ENCODE measurements at places on chromosomes 5 and 9.

DNA sequence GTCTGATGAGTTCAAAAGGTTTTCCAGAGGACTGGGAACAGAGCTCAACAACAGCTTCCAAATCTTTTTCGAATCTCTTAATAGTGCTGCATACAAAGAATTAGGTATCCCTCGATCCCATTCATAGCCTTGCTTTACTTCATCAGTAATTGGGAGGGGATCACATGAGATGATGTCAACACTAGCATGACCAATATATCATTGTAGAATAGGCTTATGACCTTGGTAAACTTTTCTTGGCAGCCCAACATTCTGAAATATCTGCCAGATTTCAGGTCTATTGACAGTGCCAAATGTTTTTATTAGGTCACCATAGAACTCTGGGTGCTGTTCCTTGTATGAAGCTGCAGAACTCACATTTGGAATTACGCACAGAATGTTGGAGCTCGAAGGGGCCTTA, 228.9 kb downstream of the FGF10 start:
- no peak for DNase-seq

GRCh38 chr5:37553720-37554404, 174.7 kb downstream of the WDR70 start:
- no peak for DNase-seq

GRCh38 chr9:110248361-110248760, 7.9 kb downstream of the TXN start:
- DNase-seq: no peak

DNA sequence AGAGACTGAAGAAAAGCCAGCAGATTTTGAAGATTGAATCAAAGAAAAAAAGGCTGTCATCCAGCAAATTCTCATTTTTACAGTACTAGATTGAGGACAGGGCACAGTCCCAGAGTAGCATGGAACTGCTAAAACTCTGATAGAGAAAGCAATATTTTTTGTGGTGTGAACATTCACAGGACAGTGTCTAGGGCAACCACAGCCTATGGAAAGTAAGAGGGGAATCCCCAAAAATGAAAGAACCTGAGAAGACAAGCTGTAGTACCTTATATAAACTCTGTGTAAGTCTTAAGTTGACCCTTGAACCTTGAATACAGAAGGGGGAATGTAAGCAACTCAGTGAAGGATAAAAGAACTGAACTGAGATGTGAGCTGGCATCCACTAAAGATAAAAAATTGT, 540.3 kb downstream of the HINT1 start:
- no peak for DNase-seq

DNA sequence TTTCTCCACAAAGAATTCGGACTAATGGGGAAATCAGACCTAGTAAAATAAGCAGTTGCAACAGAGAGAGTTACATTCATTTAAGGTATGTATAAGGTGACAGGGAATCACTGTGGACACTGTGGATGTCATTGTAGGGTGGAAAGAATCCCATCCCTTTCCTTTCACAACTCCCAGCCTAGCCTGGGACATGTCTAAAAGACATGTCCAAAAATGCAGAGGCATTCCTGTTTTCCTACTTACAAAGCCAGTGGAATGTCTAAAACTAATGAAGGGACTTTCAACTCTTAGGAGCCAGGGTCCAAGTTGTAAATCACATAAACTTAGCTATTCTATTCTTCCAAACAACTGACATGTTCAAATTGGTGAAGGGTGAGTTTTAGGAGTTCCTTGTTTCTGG, 511.0 kb downstream of the PRELID2 start:
- DNase-seq: no peak

- no peak for DNase-seq
Observed at GRCh38 chr5:131193106-131193505, 22.4 kb downstream of the LYRM7 start.

GRCh38 chr9:131720330-131720729, 19.5 kb downstream of the RAPGEF1 start:
- DNase-seq: peak; percentile 56

DNA sequence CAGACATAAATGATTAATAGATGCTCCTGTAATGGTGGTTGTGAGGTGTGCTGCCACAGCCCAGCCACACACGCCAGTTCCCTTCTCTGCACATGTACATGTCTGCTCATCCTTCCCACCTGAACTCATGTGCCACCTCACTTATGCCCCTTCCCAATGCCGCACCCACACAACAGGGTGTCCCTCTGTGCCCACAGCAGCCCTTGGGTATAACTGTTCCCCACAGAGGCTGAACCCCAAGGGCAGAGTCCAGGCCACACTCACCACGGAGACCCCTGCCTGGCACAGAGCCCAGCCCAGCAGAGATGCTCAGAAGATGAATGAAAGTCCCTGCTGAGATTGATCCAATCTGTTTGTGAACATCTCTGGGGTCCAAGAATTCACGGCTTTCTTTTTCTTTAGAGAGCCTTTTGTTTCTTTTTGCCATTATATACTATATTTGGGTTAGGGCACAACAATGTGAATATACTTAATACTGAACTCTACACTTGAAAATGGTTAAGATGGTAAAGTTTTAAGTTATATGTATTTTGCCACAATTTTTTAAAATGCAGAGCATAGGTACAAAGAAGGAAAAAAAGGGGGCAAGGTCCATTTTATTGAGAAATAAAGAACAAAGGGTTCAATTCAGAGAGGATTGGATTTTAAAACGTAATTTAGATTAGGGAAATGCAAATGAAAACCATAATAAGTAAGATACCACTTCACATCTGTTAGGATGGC, 29.6 kb downstream of the IRF1 start:
- DNase-seq: no peak

- no peak for DNase-seq
Observed at GRCh38 chr9:4070266-4070665, 229.6 kb downstream of the GLIS3 start.

GRCh38 chr9:36987891-36988290, 46.2 kb downstream of the PAX5 start:
- peak; percentile 11 for DNase-seq

GRCh38 chr5:178399701-178400095, 167.1 kb upstream of the PHYKPL start:
- no peak for DNase-seq

- DNase-seq: no peak
Observed at GRCh38 chr5:5702934-5703333, 280.5 kb downstream of the ICE1 start.

- DNase-seq: no peak
Observed at GRCh38 chr9:76379494-76379893, 14.7 kb downstream of the RFK start.

DNA sequence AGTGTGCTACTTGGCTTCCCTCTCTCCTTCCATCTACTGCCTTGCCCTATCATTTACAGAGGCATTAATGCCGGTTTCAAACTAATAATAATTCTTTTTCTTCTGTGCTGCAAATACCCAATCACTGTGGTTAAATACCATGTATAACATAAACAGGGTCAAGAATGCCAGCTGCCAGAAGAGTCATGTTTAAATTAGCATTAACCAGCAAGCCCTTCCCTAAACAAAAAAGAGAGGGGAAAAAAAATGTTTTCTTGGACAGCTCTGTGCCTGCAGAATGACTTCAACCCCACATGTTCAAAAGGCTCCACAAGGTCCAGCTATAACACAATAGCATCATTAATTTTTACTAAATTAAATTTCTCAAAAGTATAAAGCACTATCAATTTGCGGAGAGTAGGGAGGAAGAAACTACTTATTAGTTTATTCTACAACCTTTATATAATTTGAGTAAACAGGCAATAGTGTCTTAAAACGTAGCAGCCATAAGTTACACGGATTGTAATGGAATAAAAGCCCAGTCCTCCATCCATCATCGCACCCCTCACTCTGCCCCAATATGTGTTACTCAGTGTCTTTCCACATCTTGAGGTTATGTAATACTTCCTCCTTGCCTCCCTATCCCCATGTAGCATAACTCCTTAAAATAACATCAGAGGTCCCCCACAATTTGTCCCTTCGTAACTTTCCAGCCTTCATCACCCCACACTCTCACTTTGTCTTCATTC, 3.9 kb downstream of the LPAR1 start:
- DNase-seq: no peak

DNA sequence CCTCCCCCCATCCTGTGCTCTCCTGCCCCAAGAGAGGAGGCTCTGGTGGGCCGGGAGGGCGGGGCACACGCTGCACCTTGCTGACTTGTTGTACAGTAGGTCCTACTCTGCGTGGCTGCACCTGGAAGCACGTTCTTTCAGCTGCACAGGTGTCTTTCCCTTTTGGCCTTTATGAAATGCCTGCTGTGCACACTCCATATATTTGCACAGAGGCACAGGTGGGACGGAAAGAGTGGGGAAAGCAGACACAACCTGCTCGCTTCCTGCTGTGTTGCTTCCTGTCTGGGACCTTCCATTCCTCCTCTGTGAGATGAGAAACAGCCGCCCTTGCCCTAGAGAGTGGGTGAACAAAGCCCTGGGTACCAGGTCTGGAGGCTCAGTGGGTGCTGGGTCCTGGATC, 4.8 kb downstream of the USP20 start:
- DNase-seq: no peak

DNA sequence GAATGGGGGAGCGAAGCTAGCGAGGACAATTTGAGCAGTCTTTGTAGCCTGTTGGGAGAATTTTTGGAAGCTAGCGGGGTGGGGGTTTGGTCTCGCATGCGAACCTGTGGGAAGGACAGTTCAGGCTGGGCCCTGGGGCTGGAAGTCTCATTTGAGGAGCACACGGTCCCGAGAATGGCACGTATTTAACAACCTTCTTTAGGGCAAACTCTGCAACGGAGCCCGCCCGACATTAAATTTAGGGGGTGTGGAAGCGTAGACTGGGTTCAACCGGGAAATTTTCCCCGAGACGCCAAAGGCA, 35.2 kb upstream of the NFIB start:
- DNase-seq: no peak

GRCh38 chr5:87126869-87127268, 140.8 kb upstream of the RASA1 start:
- no peak for DNase-seq

GRCh38 chr5:568061-568781, 43.9 kb upstream of the CEP72 start:
- DNase-seq: no peak

DNA sequence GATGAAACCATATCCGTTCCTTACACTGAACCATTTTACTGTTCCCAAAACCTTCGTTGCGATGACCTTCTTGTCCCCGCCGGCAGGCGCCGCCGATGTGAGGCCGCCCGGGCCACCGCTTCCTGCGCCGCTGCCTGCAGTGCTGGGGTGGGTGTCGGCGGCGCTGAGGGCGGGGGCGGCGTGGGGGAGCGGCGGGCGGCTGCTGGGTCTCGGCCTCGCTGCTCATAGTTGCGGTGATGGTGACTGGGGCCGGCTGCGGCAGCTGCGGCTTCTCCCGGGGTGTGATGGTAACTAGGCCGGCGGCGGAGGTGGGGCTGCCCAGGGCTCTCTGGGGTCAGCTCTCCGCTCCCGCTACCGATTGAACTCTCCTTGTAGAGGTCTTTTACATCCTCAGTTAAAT, 14.1 kb upstream of the OR2S2 start:
- DNase-seq: peak; percentile 1

DNA sequence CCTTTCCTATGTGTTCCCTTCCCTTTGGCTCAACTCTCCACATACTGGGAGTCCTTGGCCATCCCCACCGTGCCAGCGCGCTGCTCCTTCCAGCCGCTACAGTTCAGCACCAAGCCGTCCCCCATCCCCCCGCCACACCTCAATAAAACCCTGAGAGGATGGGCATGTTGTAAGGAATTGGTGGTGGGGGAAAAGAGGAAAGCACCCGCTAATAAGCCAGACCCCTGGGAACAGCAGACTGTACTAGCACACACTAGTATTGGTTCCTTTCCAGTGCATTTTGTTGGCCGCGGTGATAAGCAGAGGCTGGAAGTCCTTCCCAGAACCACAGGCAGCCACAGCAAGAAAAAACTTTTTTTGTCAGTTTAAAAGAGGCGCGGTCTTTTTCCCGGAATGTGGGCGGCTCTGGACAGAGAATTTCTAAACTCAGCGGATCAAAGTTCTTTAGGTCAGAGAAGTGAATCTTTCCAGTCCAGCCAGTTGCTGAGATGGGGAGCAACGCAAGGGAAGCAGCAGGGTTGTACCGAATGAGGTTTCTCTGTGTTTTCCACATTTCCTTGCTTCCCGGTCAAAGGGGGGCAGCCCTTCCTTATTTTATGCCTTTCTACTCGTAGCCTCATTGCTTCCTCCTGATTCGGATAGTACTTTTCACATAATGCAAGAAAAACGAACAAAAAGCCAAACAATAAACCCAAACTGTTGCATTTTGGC, 2.1 kb downstream of the CHSY3 start:
- no peak for DNase-seq

DNA sequence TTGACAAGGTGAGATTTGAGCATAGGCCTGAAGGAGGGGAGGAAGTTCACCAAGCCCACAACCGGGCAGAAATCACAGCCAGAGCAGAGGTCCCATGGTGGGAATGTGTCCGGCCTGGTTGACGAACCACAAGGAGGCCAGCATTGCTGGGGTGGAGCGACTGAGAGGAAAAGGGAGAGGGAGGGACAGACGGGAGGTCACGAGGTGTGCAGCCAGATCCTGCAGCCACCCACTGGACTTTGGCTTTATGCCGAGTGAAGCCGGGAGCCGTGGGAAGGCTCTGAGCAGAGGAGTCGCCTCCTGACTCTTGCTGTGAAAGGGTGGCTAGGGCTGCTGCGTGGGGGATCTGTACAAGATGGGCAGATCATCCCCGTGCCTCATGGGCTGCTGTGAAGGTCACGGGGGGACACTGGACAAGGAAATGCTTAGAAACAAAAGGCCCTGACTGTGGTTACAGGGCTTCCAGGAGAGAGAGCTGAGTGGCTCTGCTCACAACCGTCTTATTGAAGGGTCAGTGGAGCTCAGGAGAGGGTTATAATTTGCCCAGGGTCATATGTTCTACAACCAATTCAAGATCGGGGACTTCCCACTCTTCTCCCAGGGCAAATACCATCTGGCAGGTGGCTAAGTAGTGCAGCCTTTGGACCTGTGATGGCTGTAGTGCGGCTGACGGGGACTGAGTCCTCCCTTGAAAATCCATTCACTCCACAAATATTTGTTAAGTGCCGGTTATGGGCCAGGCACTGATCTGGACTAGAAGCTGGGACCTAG, 15.6 kb upstream of the CD74 start:
- DNase-seq: no peak

- no peak for DNase-seq
Observed at GRCh38 chr5:137669811-137670210, 66.1 kb downstream of the KLHL3 start.

- no peak for DNase-seq
Observed at GRCh38 chr9:4803670-4804530, 11.2 kb downstream of the RCL1 start.

- peak; percentile 33 for DNase-seq
Observed at GRCh38 chr9:130835441-130836298, 616 bp downstream of the ABL1 start.

- DNase-seq: peak; percentile 42
Observed at GRCh38 chr9:115591584-115591984, 473.6 kb upstream of the TNC start.

- DNase-seq: no peak
Observed at GRCh38 chr9:133835262-133835901, 97.2 kb upstream of the SARDH start.

GRCh38 chr9:36141288-36141687, 4.8 kb downstream of the GLIPR2 start:
- no peak for DNase-seq

DNA sequence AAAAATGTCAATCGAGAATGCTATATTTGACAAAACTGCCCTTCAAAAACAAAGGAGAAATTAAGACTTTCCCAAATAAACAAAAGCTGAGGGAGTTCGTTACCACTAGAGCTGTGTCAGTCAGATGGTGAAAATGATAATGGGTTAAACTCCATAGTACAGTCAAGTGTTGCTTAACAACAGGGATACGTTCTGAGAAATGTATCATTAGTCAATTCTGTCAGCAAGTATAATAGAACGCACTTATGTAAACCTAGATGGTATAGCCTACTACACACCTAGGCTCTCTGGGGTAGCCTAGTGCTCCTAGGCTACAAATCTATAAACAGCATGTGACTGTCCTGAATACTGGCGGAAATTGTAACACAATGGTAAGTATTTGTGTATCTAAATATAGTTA, 138.7 kb downstream of the DRD1 start:
- no peak for DNase-seq

All from activated CD4-positive, alpha-beta T cell treated with anti-CD3 and anti-CD28 coated beads, Interleukin-2, Interleukin-4, amounts not matched to agents 100 ng/mL and 50 ng/mL, durations not matched to agents 16 hours and 8 hours (primary cell).